Activated CD4-positive, alpha-beta T cell treated with anti-CD3 and anti-CD28 coated beads, Interleukin-2, Interleukin-6, amounts not matched to agents 100 ng/mL and 50 ng/mL, durations not matched to agents 16 hours and 8 hours (primary cell): ENCODE measurements at places on chromosomes 5 and 9.

DNA sequence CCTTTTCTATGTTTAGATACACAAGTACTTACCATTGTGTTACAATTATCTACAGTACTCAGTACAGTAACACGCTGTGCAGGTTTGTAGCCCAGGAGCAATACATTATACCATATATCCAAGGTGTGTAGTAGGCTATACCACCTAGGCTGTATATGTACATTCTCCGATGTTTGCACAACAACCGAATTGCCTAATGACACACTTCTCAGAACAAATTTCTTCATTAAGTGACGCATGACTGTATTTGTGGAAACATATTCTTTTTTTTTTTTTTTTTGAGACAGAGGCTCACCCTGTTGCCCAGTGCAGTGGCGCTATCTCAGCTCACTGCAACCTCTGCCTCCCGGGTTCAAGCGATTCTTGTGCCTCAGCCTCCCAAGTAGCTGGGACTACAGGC, 4.0 kb upstream of the RAD23B start:
- no peak for DNase-seq

GRCh38 chr9:132669319-132669697, 475 bp downstream of the DDX31 start:
- no peak for DNase-seq

DNA sequence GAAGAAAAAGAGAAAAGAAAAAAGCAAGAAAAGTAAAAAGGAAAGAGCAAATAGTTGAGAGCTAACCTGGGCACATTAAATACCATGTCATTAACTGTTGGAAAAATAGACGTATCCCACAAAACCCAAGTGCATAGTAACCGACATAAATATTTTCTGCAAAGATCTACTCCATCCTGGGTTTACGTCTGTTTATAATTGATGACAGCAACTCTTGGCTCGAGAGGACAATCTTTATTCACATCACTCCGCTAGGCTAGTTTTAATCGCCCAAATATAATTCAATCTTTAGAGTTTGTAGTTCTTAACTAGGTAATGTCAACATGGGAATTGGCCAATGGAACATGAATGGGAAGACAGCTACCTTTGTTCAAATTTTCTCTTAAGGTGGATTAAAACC, 321.7 kb upstream of the TNC start:
- DNase-seq = no peak

DNA sequence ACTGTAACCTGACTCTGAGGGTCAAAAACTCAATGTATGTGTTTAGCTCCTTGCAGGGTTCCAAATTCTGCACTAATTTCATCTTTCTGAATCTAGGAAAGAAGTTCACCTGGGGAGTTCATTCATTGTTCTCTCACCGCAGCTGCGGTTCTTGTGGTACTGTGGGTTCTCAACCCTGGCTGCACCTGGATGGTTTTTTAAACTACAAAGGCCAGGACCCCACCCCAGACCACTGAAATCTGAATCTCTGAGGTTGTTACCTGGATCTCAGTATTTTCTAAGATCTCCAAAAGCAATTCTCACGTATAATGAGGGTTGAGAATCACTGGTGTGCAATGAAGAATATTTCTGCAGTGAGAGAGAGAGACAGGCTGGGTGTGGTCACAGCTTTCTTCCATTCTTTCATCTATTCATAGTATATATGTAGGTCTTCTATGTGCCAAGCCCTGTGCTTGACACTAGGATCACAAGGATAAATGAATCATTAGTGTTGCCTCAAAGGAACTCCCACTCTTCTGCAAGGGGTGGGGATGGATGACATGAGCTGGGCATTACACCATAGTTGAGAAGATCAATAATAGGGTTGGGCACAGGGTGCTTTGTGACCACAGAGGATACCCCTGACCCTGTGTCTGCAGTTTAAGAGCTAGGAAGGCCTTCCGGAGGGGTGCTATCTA, 109.8 kb downstream of the GALNT10 start:
- no peak for DNase-seq

DNA sequence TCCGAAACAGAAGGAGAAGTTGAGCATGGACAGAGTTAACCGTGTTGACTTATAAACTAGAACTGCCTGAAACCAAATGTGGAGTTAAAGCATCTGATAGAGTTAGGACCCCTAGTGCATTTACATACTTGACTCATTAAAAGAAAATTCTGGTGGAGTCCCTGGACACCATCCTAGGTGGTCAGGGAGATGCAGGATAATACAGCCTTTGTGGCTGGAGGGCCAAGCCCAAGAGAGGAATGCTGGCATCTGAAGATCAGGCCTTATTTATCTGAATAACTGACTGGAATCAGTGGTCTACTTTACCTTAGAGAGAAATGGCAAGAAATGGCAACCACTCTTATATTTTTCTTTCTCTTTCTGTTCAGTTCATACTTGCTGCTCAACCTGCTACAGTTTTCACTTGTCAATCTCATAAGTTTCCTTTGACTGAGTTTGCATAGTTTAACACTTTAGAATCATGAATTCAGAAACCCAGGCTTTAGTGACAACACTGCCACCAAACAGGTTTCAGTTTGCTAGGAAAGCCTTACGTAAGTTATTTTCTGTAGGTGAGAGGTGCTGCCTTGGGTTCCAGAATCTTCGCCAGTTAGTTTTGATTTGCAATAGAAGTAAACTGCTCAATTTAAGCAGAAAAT, 10.2 kb downstream of the CMYA5 start:
- peak; percentile 36 for DNase-seq

- peak; percentile 43 for DNase-seq
Measured at GRCh38 chr9:91308191-91308590, 53.5 kb downstream of the AUH start.

GRCh38 chr9:129455151-129455995, 165.5 kb downstream of the C9orf50 start:
- no peak for DNase-seq

DNA sequence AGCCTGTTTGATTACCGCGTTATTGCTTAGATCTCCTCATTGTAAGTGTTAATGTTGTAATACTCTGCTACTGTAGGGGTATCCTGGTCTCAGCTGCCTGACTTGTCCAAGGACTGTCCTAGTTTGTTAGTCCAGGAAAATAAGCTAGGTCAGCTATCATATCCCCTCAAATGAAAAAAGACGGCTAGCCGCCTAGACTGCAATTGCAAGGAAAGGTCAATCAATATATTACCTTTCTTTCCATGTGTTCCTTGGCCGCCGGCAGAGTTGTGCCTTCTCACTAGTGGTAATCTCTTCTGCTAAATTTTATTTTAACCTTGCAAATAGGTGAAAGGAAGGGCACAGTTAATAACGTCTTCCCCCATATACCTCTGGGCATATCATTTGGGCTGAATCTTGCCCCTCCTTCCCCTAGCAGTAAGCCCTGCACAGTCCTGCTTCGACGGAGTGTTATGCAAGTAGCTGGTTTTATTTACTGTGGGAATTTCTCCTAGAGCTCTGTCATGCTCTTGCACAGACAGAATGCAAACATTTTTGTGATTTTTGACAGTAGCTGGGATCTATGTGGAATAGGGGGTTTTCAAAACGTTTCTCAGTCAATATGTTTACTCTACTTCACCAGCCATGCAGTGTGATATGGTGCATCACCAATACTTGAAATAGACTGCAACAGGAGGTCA, 288.5 kb downstream of the MAST4 start:
- DNase-seq = no peak

DNA sequence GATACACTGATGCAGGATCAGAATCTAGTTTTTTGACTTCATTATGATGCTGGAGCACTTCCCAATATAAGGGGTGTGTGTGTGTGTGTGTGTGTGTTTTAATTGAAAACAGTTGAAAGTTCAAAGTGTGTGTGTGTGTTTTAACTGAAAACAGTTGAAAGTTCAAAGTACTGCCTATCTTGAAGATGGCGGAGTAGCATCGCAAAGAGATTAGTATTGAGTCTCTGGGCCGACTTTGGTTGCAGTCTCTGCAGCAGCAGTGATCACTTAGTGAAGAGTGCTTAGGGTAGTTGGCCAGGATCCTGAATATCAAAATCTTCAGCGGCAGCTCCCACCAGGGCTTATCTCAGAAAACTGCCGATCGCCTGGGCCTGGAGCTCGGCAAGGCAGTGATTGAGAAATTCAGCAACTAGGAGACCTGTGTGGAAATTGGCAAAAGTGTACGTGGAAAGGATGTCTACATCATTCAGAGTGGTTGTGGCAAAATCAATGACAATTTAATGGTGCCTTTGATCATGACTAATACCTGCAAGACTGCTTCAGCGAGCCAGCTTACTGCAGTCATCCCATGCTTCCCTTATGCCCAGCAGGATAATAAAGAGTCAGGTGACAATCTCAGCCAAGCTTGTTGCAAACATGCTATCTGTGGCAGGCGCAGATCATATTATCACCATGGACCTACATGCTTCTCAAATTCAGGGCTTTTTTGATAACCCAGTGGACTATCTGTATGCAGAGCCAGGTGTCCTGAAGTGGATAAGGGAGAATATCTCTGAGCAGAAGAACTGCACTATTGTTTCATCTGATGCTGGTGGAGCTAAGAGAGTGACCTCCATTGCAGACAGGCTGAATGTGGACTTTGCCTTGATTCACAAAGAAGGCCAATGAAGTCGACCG, 7.3 kb upstream of the SCAI start:
- DNase-seq = no peak

GRCh38 chr9:7570107-7570720, 229.4 kb downstream of the DMAC1 start:
- DNase-seq = peak; percentile 76

- no peak for DNase-seq
Measured at GRCh38 chr9:841371-842209, at the start of gene DMRT1. Gene DMRT1, plus strand, starts transcription at chr9:841697. Its CDS starts 142 bp downstream, at chr9:841839.

GRCh38 chr9:120868339-120868675, 8.7 kb downstream of the PHF19 start:
- no peak for DNase-seq

DNA sequence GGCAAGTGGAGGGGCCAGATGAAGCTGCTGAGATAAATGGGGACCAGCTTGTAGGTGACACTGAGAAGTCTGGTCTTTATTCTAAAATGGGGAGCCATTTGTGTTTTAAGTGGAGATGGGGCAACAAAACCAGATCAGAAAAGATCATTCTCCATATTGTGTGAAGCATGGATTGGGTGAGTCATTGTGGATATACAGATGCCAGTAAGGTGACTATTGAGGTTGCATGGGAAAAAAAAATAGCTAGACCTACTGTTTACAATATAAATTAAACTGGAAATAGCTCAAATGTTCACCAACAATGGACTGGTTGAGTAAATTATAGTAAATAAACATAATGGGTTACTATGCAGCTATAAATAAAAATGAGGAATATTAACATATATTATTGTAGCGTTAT, 5.4 kb upstream of the MAP1B start:
- DNase-seq = no peak

- DNase-seq = no peak
Measured at GRCh38 chr5:58211441-58211840, 248.4 kb downstream of the PLK2 start.

DNA sequence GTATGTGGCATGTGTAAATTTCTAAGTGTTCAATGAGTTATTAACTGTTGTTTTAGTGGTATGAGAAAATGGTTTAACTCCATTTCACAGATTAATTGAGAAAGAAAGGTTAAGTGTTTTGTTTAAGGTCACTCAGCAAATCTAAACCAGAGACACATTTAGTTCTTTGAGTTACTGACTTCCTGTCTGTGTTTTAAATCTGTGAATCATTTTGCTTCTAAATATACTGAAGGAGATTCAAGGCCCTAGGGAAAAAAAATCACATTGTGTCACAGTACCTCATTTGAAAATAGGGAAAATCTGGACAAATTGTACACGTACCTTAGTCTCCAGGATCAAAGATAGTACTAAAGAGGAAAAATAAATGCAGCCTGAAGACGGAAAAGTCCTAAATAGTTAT, 368.2 kb downstream of the TMEM161B start:
- DNase-seq = no peak

DNA sequence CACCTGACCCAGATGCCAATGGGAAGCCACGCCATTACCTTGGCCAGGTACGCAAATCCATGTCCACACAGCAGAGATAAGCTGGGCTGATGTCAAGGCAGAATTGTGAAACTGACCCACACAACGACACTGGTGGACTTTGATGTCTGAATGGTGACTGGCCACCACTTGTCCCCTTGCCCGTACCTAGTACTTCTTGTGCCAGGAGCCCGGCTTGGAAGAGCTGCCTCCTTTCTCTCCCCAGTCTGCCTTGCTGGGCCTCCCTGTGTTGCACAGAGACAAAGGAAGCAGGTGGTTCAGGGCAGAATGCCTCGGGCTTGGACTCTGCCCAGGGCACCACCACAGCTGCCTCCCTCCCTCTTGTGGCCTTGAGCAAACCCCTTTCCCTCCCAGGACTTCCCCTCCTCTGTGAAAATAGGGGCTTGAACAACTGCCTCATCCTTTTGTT, 23.3 kb downstream of the PTGES2 start:
- no peak for DNase-seq

DNA sequence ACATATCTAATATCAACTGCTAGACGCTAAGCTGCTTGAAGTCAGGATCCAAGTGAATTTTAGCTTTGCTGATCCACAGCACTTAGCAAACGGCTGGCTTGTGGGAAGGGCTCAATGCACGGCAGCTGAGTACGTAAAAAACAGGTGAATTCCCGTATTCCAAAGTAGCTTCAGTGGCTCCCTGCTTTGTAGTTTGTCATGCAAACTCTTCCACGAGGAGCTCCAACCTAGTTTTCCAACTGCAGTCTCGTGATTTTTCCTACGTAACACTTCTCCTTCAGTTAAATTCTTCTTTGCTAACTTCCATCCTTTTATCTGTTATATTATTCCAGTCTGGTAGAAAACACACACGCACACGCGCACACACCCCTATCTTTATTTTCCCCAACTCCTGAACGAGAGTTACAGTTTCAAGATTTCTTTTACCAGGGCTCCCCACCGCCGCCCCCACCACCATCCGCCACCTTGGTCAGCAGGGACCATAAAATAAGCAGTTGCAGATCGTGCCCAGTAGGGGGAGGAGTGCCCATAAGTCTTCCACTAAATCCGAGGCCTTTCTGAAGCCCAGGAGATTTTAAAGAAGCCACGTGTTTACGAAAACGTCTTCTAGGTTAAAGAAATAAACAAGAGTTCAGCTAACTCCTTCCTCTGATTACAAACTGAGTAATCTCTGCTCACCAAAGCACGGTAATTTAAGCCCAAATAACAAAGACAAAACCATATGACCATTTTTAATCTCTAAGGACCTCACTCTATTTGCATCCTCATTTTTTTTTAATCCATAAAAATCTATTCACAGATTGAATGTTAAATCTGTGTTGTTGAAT, 34.8 kb upstream of the TRIO start:
- DNase-seq = peak; percentile 50

- no peak for DNase-seq
Measured at GRCh38 chr9:114745879-114746550, 59.8 kb downstream of the TNFSF15 start.

DNA sequence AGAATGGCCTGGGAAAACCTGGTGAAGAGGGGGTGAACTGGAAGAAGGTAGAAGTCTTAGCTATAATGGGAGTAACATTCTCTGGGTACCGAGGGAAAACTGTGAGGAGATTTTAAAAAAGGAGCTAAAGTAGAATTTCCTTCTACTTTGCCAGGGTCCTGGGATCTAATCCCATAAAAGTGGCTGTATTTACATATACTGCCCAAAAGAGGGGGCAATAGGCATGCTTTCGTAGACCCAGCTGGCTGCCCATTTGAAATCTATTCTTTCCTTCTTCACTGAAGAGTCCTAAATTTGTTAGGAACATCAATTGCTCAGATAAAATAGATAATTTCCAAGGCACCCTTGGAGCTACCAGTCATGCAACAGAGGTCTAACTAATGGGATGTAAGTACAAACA, 159.2 kb downstream of the CDC42SE2 start:
- DNase-seq = no peak
